ENCODE measurements at places on chromosomes 7 and 10. TPM values are rescaled to one million over a fixed set of nuclear protein-coding genes. Genes with fewer than 3 reads are reported as not detected.

Gene TMEM184A
- 0.15 TPM for total RNA-seq

Gene NEURL1
- total RNA-seq = 0.84 TPM

Gene CYP26C1
- not detected for total RNA-seq

Gene CNTNAP2
- not detected for total RNA-seq

Gene PAX4
- not detected for total RNA-seq

Gene PDK4
- total RNA-seq = 0.40 TPM

Gene DHX32
- total RNA-seq = 18.0 TPM

Gene SERPINE1
- 0.33 TPM for total RNA-seq

Gene RPP30
- 97.4 TPM for total RNA-seq

Gene LIPF
- not detected for total RNA-seq

Gene SEC24C
- total RNA-seq = 107 TPM

Gene LMOD2
- not detected for total RNA-seq

Gene RBAK
- 8.7 TPM for total RNA-seq

Gene LIPN
- total RNA-seq = not detected

Gene AASS
- total RNA-seq = 0.83 TPM

Gene MSMB
- total RNA-seq = not detected

Gene NEBL
- 0.24 TPM for total RNA-seq

Gene DDX21
- 460 TPM for total RNA-seq

Gene SFTPD
- total RNA-seq = 0.40 TPM

Gene GNA12
- 23.7 TPM for total RNA-seq

Gene GFRA1
- total RNA-seq = 0.03 TPM

Gene GNGT1
- total RNA-seq = not detected

Gene TRIP6
- 47.7 TPM for total RNA-seq

Gene PON1
- total RNA-seq = not detected

Gene EBLN1
- not detected for total RNA-seq

Gene CRPPA
- total RNA-seq = 1.2 TPM

Gene SMKR1
- total RNA-seq = 6.2 TPM

Gene ASB15
- total RNA-seq = not detected

Gene SLC18A3
- total RNA-seq = not detected

Gene SH2D4B
- 0.13 TPM for total RNA-seq

Gene GOLGA7B
- 0.32 TPM for total RNA-seq

Gene PILRB
- 29.2 TPM for total RNA-seq

Gene CTBP2
- total RNA-seq = 1.0 TPM

All from activated T-cell treated with anti-CD3 and anti-CD28 coated beads, Interleukin-2, amount 50 U/mL, for 4 hours (primary cell).